ENCODE measurements at places on chromosomes 4 and X. TPM values are rescaled to one million over a fixed set of nuclear protein-coding genes. Genes with fewer than 3 reads are reported as not detected.

Gene F9
- total RNA-seq, result 0.18 TPM

Gene NHS
- total RNA-seq, result 4.5 TPM

DNA sequence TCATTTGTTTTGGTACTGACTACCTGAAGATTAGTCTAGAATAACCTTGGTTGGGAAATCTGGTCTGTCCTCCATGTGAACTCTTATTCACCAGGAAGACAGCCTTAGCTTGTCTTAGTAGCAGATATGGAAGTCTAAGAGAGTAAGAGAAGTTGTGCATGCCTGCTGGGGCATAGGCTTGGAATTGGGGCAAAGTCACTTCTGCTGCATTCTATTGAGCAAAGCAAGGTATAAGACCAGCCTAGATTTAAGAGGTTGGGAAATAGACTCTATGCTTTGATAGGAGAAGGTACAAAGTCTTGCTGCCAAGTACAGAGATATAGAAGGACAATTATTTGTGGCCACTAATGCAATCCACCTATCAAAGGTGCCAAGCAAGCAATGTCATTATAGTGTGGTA, 464.0 kb upstream of the BOD1L1 start:
- no peak for DNase-seq
- no peak overlapping the region for H3K4me3 ChIP-seq
- H3K27ac ChIP-seq, result no peak overlapping the region

Gene GPAT3
- 1.6 TPM for total RNA-seq

Data from WTC11 (cell line).